ENCODE measurements at places on chromosomes 2 and 18.

GRCh38 chr2:103898561-103898960, 955.4 kb upstream of the POU3F3 start:
- DNase-seq = no peak

GRCh38 chr2:123738643-123739042, 286.4 kb upstream of the CNTNAP5 start:
- DNase-seq = no peak

DNA sequence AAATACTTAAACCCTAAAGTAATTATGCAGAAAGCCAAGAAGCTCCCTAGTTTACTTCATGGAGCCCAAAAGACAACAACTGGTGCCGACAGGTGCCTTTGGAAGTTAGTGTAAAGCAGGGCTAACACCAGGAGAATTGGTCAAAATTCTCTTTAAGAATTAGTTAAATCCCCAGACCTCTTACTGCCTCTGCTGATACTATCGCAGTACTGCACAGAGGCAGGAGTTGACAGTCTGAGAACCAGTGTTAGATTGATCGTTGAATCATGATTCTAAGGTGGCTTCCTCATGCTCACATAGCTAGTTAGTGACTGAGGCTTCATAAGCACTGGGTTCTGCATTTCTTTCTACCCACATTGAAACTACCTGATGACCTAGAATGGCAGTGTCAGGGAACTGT, 445.0 kb downstream of the XIRP2 start:
- no peak for DNase-seq

DNA sequence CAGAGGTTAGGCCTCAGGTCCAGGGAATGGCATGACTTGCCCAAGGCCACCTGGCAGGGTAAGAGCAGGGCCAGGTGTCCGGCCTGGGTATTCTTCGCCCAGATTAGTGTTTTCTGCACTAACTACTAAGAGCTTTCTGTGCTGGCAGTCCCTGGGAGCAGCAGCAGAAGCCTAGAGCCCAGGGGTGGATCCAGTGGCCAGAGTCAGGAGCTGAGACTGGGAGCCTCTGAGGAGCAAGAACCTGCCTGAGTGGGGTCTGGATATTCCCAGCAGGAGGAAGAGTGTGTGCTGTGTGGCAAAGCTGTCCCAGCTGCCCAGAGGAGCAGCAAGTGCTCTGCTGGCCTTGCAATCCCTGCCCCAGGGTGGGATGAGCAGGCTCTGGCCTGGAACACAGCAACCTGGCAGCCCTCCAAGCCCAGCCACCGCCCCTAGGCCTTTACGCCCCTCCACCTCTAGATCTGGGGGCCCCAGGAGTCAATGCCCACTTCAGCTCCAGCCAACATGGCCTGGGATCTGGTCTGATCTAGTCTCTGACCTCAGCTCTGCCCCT, 30.7 kb upstream of the GPAT2 start:
- no peak for DNase-seq

GRCh38 chr2:62783679-62784078, 78.2 kb downstream of the EHBP1 start:
- no peak for DNase-seq

- DNase-seq = peak; percentile 80
Measured at GRCh38 chr2:74553892-74554819, at the start of the genes DOK1 and LOXL3. DOK1 (plus strand) TSS chr2:74554720; CDS start chr2:74554755, 35 bp downstream. LOXL3 (minus strand) TSS chr2:74553942; CDS start chr2:74552634, 1,308 bp downstream.

GRCh38 chr2:199431746-199432213, 26.0 kb downstream of the SATB2 start:
- DNase-seq = no peak

DNA sequence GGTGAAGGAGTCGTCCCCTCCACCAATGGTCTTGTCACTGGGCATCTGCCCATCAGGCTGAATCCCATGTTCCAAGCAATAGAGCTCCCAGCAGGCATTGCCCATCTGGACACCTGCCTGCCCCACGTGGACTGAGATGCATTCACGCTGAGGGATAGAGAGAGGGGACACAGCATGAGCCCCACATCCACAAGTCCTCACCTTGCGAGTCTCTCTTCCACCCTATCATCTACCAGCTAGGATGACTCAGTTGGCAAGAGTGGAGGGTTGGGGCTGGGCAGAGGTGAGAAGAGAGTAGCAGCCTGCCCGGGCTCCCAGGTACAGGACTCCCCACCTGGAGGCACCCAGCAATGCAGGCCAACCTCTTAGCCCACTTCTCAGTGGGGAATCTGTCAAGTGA, 959 bp upstream of the TUBA4B start:
- DNase-seq = no peak

DNA sequence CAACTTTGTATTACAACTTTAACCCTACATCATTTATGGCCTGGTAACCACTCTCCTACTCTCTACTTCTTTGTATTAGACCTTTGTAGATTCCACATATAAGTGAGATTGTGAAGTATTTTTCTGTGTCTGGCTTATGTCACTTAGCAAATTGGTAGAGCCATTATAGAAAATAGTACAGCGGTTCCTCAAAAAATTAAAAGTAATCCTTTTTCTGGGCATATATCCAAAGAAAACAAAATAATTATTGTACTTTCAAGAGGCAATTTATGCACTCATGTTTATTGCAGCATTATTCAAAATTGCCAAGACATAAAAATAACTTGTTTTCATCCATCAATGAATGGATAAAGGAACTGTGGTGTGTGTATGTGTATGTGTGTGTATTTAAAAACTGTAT, 537.5 kb upstream of the FSIP2 start:
- no peak for DNase-seq

DNA sequence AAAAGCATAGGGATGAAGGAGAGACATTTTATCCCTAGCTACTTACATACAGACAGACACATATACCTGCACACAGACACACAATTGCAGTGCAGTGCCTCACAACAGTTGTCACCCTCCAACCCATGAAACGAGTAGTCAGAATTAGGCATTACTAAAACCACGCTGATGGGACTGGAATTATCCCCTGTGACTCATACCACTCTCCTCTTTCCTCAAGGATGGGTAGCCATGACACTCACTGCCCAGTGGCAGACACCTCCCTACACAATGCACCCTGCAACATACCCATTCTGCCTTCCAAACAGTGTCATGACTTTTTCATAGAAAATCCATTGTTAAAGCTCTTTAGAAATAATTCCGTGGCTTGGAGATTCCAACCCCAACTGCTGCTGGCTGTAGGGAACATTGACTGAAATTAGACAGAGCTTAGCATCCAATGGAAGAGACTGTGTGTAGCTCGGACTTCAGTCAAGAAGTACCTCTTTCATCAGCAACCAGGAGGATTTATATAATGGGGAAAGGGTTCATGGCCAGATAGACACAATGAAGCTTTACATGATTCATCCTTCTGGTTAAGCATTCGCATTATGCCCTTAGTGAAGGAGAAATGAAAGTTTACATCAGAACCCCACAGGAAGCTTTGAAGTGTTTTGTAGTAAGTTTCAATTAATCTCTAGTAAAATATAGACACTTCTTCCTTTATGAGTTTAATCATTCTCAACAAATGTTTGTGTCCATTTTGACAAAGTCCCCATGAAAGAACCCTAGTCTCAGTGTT, 155.2 kb downstream of the FBXO15 start:
- no peak for DNase-seq
